ENCODE measurements at places on chromosomes 7 and 10.
A peak's percentile ranks its signal among the peaks of the same experiment; 100 is the strongest.

GRCh38 chr7:70506434-70506833 lies 625.5 kb upstream of the GALNT17 start:
- no peak for DNase-seq

- no peak for DNase-seq
Measured at GRCh38 chr7:124124201-124124600, 91.3 kb upstream of the TMEM229A start.

DNA sequence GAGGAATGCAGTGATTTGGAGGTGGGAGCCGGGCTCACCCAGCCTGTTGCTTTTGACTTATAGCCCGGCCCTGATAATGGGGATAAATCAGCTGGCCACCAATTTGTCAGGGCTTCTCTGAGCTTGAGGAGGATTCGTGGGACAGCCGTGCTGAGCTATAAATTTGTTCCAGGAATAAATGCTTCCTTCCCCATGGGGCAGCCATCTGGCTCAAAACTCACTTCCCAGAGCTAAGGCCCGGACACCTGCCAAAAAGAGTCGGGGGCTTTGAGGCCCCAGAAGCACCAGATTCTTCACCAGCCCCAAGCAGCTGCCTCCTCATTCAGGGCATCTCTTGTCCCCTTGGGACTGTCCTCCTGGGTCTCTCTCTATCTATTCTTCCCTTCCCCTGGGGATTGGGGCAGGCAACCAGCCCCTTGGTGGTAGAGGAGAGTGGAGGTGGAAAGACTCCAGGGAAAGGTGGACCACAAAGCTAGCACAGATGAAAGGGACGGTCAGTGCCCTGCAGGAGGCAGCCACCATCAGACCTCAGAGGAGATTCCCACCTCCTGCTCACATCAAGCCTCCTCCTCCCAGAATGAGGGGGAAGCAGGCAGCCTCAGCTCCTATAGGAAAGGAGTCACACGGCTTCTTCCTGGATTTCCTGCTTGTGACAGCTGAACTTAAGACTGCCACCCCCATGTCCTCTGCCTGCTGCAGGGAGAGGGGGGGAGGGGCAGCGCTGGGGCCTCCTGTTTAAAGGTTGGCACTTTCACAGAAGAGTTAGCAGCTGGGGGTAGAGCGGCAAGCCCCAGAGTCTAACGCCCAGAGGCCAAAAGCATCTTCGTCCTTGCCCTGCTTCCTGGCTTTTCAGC lies 44.2 kb upstream of the LRRC4 start:
- DNase-seq = no peak

DNA sequence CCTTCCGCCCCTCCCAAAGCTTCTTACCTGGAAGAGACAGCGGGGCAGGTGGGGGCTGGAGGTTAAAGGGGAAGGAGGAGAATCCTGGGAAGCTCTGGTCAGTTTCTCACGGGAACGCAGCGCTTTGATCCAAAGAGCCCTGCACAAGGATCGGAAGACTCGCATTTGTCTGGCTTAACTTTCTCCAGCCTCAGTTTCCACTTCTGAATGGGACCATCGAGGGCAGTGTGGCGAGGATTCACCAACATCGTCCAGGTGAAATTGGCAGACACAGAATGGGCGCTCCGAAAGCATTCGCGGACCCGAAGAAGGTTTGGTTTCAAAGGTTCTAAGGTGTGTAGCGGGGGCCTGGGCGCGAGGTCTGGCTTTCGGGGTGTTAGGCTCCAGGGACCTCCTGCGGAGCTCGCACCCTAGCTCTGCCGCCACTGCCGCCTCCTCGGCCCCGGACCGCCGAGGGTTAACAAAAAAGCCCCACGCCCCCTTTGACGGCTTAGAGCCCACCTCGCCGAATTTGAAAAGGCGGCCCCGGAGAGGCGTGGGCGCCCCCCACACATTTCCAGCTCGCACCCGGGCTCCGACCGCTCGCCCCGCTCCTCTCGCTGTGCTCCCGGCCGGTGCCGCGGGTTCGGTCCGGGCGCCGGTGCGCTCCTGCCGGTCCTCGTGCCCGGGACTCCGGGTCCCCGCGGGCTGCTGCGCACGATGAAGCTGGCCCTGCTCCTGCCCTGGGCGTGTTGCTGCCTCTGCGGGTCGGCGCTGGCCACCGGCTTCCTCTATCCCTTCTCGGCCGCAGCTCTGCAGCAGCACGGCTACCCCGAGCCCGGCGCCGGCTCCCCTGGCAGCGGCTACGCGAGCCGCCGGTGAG lies at the start of gene COL26A1:
Gene COL26A1, plus strand, starts transcription at position 542 of the 862 bp plus-strand sequence. Its CDS starts 158 bp downstream, at position 700.
- no peak for DNase-seq

GRCh38 chr10:119216127-119216526 lies 8.8 kb downstream of the GRK5 start:
- no peak for DNase-seq

DNA sequence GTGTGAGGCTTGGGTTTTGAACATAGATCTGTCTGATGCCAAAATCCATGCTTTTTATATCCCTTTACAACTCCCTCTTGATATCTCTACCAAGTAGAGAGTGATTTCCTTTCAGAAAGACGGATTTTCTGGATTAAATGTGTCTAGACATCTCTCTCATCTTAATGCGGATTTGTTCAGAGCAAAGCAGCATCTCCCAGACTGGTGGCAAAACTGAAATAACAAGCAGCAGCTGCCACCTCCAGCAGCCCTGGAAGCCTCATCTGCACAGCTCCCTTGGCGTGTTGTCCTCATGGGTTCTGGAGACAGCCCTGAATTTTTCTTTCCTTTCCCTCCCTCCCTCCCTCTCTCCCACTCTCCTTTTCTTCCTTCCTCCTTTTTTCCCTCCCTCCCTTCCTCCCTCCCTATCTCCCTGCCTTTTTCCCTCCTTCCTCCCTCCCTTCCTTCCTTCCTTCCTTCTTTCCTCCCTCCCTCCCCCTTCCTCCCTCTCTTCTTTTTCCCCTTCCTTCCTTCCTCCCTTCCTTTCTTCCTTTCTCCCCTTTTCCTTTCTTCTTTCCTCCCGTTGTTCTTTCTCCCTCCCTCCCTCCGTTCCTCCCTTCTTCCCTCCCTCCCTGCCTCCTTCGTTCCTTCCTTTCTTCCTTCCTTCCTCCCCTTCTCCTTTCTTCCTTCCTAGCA lies 639.9 kb downstream of the TYW1 start:
- DNase-seq = no peak

DNA sequence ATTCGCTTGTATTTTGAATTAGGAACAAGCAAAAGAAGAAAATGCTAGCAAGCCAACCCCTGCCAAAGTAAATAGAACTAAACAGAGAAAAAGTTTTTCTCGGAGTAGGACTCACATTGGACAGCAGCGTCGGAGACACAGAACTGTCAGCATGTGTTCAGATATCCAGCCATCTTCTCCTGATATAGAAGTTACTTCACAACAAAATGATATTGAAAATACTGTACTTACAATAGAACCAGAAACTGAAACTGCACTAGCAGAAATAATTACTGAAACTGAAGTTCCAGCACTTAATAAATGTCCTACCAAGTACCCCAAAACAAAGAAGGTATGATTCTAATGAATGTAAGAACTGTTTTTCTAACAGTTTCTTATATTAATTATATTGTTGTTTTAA lies 87.9 kb downstream of the KMT2E start:
- DNase-seq = no peak

DNA sequence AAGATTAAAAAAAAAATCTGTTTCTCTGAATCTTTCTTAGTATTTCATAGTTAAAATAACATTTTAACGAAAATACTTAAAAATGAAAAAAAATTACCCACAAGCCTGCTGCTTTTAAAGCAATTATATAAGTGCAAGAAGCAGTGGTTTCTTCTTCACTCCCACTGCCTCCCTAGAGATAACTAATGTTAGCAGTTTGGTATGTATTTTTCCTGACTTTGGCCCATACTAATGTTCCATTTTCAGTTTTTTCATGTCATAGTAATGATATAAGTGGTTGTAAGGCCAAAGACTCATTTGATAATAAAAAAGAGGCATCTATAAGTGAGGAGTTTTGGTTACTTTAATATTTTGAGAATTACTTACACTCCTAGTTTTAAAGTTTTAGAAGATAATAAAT lies 24.3 kb upstream of the LAMB1 start:
- DNase-seq = no peak

GRCh38 chr10:128871671-128872231 lies 595.3 kb upstream of the MGMT start:
- no peak for DNase-seq

- DNase-seq = no peak
Measured at GRCh38 chr10:91579329-91579985, 53.4 kb downstream of the PPP1R3C start.

DNA sequence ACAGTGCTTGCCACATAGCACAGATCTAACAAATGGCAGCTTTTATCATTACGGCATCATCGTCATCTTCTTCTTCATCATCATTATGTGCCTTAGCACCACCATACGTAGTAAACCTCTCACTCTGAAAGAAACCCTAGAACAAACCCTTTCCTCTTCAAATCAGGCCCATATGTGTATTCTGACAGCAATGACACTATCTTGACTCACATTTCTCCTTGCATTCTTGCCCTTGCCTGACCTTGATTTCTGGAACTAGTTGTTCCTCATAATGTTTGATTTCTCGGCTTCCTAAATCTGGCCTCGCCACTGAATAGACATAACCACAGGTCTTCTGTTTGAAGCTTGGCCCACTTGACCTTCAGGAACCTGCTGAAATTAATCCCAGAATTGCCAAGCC lies 115.3 kb downstream of the DGKI start:
- DNase-seq = no peak

GRCh38 chr10:125828311-125828710 lies 5.0 kb downstream of the BCCIP start:
- DNase-seq = no peak

GRCh38 chr7:47356261-47356660 lies 225.7 kb downstream of the TNS3 start:
- no peak for DNase-seq

DNA sequence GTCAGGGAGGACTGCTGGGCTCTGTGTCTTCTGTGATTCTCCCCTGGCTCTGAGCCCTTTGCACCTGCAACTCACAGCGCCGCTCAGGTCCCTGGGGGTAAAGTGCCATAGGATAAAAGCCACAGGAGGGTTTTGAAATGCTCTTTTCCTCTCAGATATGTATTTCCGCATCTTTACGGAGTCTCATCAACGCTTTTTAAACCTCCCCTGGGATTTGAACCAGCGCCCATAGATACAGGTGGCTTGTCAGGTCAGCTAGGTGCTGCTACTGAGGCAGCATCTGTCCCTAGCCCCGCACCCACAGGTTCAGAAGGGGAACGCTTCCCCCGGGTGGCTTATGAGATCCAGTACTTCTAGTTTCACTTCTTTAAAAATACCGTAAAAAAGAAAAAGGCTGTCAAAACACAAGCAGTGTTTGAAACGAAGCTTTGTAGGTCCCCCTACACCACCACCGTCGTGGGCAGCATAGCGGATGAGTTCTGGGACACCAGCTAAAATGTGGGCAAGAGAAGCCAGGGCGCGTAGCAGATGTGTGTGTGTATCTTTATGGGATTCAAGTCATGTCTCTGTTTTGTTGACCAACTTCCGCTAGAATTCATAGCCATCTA lies 173.5 kb downstream of the CUX1 start:
- no peak for DNase-seq

GRCh38 chr7:106111655-106112117 lies 426 bp downstream of the SYPL1 start:
- peak; percentile 55 for DNase-seq

- no peak for DNase-seq
Measured at GRCh38 chr7:101468546-101469275, 106.0 kb downstream of the COL26A1 start.

GRCh38 chr10:6141296-6142151 lies 52.7 kb downstream of the RBM17 start:
- peak; percentile 61 for DNase-seq

GRCh38 chr10:121069061-121069850 lies 218.1 kb downstream of the WDR11 start:
- no peak for DNase-seq

DNA sequence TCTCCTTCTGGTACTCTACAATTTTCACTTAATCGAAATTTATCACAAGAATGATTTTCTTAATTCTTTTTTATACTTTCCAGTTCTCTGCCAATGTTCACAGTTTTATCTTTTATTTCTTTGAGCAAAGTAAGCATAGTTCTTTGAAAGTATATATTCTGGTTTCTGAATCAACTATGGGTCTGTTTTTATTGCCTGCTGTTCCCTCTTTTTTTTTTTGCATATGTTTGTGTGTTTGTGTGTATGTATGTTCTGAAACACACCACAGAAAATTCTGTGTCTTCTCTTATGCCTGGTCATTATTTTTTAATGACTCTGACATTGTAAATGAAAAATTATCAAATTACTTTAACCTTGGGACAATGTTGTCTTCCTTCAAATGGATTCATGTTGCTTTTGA lies 15.9 kb upstream of the TMEM273 start:
- DNase-seq = no peak

DNA sequence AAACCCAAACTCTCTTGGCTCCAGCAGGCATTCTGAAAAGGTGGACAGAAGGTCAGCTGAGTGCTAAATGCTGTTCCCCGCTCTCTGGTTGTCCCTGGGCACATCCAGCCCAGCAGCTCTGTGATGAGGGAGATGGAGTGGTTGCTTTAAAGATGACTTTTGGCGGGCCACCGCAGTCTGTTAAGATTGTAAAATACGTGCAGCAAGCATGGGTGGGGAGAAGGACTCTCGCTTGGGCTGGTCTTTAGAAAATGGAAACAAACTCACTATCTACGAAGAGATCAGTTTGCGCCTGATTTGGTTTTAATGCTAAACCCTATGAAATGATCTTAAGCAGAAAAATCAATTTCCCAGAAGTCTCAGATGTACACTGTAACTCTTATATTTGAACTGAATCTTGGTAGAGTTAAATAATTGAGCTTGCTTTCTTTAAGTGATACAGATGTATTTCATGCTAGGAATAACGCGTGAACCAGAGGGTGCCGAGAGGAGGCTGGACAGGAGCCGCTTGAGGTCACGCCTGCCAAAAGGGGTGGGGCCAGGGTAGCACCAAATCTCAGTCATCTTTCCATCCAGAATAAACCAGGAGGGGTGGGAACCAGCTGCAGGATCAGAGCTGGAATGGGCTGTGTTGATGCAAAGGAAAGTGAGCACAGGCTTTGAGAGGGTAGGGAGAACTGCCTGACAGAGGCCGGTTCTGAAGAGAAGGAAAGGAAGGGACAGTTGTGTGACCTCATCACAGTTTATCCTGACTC lies 170.2 kb upstream of the MKI67 start:
- DNase-seq = no peak

DNA sequence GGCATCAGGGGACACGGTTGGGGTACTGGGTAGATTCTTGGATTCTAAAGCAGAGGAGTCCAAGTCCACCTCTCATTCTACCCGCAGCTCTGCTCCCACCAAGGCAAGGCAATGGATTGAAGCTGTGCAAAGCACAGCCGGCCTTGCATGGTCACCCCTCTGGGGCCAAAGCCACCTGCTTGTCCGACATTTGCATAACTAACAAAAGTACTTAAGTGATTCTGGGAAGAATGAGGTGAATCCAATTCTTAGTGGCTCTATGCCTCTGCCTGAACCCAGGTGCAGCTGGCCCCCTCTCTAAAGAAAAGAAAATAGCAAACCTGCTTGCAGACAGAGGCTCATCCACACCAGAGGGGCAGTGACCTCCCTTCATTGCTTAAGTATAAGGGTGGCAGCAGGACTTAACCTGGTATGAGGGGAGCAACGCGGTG lies 10.7 kb upstream of the COBL start:
- no peak for DNase-seq

- DNase-seq = no peak
Measured at GRCh38 chr7:4931943-4932342, 27.0 kb downstream of the MMD2 start.

GRCh38 chr7:136034132-136034531 lies 57.0 kb upstream of the MTPN start:
- no peak for DNase-seq

- no peak for DNase-seq
Measured at GRCh38 chr10:32060347-32060746, 4.1 kb upstream of the KIF5B start.

- DNase-seq = no peak
Measured at GRCh38 chr7:3754493-3755341, 453.7 kb downstream of the SDK1 start.

Data from GOT3 (cell line).